ENCODE measurements at places on chromosomes 4 and X.
A peak's percentile ranks its signal among the peaks of the same experiment; 100 is the strongest.

DNA sequence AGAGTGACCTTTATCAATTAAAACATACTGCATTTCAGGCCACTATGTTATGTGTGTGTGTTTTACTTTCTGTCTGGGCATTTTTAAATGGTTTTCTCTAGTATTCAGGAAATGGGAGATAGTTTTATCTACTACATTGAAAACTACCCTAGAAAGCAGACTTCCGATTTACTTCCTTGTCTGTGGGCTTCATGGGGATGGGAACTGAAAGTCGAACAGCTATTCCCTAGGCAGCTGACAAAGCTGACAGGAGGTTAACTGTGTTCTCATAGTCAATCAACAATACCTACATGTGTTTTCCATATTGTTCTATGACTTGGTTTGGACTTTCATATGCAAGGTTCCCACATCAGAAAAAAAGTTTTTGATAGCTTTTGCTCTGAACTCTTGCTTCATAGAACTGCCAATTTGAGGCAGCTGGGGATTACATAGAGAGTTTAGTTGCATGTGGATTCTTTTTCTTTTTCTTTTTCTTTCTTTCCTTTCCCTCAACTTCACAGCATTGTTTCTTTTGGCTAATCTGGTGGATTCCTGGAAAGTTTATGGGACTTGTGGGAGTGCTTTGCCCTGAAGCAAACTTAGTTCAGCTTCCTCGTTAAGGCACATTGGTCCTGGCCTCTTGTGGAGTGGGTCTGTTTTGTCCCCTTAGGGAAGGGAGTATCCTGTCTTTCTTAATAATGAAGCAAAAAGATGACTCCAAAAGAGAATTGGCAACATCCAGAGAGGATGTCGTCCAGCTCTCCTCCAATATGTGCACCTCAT lies 327.1 kb upstream of the GIMD1 start:
- DNase-seq, result no peak

- DNase-seq, result no peak
Observed at GRCh38 chr4:71907782-71908181, 123.9 kb upstream of the GC start.

DNA sequence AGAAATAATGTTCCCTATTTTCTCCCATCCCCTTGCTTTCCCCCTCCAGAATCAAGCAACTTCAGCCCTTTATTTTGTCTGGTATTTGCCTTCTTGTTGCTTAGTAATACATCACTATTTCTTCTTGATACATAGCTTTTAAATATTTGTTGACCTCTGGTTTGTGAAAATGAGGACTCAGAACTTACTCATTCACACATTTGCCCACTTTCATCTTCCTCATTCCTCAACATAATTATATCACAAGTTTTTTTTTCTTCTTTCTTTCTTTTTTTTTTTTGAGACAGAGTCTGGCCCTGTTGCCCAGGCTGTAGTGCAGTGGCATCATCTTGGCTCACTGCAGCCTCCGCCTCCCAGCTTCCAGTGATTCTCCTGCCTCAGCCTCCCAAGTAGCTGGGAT lies 28.9 kb upstream of the NDUFC1 start:
- no peak for DNase-seq

- DNase-seq, result no peak
Observed at GRCh38 chr4:152290366-152290921, 245.4 kb downstream of the FBXW7 start.

DNA sequence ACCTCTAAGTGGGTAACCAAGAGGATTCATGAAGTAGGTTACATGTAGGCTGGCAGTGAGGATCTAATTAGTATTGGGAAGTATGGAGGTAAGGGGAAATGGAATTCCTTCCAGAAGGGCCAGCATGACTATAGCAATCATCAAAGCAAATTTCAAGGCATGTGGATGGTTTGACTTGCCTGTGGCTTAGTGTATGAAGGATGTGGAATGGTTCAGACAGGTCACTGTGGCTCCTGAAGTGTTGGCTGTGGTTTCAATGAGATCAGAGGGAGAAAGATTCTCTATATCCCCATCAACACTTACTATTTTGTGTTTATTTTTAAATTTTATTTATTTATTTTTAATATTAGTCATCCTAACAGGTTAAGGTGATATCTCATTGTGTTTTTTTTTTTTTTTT lies 121.6 kb upstream of the TBC1D9 start:
- no peak for DNase-seq

DNA sequence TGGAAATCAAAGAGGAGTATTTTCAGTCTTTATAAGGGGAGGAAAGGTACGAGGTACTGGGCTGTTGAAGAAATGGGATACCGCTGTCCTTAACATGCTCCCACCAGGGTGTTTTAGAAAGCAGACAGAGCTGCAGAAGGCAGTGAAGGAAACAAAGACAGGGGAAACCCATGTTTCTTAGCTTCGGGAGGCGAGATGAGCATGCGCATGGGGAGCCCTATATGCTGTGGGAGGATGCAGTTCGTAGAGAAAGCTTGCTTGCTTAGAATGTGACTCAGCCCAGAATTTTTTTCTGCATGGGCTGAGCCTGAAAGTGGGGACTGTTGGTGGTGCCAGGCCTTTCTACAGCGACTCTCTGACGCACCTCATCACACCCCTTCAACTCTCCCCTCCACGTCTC lies 28.8 kb upstream of the SCOC start:
- no peak for DNase-seq

- no peak for DNase-seq
Observed at GRCh38 chr4:185811509-185812364, at the start of gene SORBS2. Gene SORBS2, minus strand, starts transcription at chr4:185812194. Its CDS starts 121,623 bp downstream, at chr4:185690571.

- DNase-seq, result no peak
Observed at GRCh38 chrX:122833230-122833629, 350.8 kb upstream of the GRIA3 start.

DNA sequence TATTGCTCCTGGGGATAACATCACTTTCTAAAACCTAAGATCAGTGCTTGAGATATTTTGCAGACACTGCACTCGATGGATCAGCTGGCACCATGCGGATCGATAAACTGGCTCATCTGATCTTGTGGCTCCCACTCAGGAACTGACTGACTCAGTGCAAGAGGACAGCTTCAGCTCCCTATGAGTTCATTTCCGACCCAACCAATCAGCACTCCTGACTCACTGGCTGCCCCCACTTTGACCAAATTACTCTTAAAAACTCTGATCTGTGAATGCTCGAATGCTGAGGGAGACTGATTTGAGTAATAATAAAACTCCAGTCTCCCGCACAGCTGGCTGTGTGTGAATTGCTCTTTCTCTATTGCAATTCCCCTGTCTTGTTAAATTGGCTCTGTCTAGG lies 110.1 kb downstream of the ANAPC4 start:
- DNase-seq, result no peak

GRCh38 chr4:132395561-132395960 lies 753.5 kb upstream of the PCDH10 start:
- DNase-seq, result no peak

- no peak for DNase-seq
Observed at GRCh38 chr4:67744561-67745283, 9.5 kb downstream of the GNRHR start.

GRCh38 chr4:155674669-155675071 lies 8.0 kb downstream of the GUCY1A1 start:
- no peak for DNase-seq

DNA sequence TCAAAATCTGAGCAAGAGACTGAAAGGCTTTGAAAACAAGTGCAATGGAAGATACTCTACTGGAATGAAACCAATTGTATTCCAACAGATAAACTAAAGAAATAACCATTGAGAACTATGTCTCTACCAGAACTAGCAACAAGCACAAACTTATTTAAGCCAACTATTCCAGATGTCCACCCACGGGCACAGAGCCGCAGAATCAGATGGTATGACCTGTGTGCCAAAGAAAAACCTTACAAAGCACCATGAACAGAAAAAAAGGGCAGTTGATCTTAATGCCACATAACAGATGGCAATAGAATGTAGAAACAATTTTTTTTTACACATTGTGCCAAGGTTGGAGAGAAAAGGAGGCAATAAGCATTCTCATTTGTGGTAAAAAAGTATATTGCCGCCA lies 269.3 kb upstream of the ADGRL3 start:
- DNase-seq, result no peak

GRCh38 chr4:133058701-133059100 lies 90.4 kb upstream of the PCDH10 start:
- no peak for DNase-seq

DNA sequence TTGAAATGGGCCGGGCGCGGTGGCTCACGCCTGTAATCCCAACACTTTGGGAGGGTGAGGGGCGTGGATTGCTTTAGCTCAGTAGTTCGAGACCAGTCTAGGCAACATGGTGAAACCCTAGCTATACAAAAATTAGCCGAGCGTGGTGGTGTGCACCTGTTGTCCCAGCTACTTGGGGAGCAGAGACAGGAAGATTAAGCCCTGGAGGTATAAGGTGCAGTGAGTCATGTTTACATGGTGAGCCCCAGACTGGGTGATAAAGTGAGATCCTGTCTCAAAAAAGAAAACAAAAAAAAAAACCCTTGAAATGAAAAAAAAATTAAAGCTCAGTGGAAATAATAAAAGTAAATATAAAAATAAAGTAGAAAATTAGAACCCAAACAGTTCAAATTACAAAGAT lies 6.9 kb upstream of the XAGE2 start:
- DNase-seq, result no peak

GRCh38 chrX:70485466-70485865 lies 40.8 kb downstream of the DLG3 start:
- no peak for DNase-seq

DNA sequence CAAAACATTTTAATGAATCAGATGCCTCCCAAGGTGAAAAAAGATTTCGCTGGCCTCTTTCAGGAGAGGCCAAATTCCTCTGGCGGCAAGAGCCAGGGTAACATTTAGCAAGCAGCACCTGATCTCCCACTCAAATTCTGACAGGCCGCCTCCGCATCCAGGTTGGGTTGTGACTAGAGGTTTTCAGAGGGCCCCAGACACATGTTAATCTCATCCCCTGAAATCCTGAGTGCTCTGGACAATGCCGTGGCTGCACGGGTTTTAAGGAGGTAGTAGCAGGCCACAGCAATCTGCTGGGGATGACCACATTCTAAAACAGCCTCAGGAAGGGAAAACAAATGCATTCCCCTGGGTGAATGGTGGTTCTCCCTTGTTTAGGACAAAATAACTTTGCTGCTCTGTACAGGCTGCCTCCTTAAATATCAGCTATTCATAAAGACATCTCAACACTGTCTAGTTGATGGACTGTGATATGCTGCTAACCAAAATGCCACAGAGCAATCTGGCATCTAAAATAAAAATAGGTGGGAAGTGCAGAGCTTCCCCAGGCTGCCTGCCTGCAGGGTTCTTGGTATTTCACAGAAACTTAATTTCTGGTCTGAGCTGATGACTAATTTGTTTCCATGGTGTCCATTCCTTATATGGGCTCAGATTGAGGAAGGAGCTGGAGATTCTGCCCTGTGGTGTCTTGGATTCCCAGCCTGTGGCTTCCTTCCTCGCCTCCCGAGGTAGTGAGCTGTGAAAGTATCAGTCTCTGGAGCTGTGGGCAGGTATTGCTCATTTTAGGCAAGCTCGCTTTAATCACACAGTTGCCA lies 202.0 kb downstream of the DCLK2 start:
- DNase-seq, result no peak

DNA sequence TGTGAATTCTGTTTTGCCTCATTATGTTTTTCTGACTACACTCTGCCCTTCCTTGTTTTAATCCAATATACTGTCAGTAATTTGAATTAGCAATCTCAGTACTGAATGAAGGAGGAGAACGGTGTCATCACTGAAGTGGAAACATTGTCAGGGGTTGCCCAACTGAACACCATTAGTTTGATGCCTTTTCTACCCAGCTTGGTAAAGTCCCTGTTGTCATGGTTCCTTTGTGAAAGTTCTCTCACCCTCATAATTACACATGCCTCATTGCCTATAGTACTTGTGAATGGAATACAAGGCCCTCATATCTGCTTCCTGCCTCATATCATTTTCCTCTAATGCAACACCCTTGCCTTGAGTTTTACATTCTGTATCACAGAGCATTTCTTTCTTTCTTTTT lies 76.9 kb downstream of the RRAGB start:
- DNase-seq, result no peak

GRCh38 chr4:2365054-2365912 lies 53.2 kb downstream of the ZFYVE28 start:
- peak; percentile 60 for DNase-seq

- DNase-seq, result no peak
Observed at GRCh38 chrX:74800062-74800461, 125.2 kb downstream of the NEXMIF start.

DNA sequence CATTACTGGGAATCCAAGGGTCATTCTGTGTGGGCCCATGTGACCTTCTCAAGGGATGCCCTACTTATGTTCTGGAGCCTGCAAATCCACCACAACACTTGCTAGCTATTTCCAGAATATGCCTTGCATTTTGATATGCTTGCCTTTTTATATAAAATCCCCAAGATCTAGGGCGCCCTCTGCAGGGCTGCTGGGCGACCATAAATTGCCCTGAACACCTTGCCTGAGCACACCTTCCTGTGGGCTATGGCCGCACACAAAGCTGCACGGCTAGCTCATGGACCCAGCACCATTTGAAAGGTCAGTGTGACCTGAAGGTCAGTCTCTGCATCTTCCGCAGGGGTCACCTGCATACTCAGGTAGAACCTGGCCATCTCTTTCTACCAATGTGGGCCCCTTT lies 311.7 kb downstream of the NLGN4X start:
- no peak for DNase-seq

DNA sequence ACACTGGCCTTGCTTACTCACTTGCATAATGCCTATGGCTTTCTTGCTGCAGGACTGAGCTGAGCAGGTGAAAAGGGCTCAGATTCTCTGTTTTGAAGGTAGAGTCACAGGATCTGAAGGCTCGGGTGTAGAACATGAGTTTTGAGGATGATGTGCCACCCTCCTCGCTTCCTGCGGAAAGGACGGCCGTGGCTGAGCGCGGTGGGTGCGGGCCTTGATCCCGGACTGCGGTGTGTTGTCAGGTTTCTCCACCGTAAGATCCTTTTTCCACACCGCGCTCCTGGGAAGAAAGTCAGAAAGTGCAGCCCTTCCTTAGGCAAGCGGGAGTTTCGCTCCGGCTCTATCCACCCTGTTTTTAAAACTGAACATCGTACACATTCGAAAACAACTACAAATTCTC lies 36.2 kb downstream of the ZFP42 start:
- DNase-seq, result no peak

DNA sequence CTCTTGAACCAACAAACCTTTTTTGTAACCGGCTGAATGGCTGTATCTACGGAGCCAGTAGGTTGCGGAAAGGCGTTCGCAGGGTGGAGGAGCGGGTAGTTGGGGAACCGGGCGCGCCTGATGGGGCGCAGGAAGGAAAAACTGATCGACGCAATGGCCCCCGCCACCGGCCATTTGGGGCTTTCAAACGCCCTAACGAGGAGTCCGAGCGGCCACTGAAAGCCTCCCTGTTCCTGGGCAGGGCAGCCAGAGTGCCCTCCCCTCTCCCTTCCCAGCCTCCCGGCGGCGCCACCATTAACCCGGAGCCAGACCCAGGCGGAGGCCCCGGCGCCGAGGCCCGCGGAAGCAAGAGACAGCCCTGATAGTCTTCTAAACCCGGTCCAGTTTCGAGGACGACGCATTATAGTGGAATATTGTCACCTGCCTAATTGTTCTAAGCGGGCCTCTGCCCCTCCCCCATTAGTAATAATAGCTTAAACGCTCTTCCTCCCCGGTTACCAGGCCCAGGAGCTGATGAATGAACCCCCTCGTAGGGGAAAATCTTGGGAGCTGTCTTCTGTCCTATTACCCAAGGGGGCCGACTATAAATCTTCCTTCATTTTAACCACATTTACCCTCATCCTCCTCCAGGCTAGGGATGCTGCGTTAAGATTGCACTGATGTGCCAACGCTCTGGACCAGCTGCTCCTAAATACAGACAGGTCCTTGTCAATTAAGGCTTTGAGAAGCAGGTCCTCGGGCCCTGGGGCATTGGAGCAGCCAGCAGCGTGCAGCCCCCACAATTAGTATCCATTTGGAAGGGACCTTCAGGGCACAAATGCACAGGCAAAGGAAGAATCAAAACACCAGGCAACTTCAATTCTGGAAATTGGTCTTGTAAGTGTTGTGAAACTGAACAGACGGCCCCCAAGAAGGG lies 61.6 kb upstream of the TMEM33 start:
- no peak for DNase-seq

Data from activated effector memory CD4-positive, alpha-beta T cell treated with anti-CD3 and anti-CD28 coated beads, Interleukin-2, amount 50 U/mL, for 16 hours (primary cell).